ENCODE measurements at places on chromosomes 12 and 14. TPM values are rescaled to one million over a fixed set of nuclear protein-coding genes. Genes with fewer than 3 reads are reported as not detected.

DNA sequence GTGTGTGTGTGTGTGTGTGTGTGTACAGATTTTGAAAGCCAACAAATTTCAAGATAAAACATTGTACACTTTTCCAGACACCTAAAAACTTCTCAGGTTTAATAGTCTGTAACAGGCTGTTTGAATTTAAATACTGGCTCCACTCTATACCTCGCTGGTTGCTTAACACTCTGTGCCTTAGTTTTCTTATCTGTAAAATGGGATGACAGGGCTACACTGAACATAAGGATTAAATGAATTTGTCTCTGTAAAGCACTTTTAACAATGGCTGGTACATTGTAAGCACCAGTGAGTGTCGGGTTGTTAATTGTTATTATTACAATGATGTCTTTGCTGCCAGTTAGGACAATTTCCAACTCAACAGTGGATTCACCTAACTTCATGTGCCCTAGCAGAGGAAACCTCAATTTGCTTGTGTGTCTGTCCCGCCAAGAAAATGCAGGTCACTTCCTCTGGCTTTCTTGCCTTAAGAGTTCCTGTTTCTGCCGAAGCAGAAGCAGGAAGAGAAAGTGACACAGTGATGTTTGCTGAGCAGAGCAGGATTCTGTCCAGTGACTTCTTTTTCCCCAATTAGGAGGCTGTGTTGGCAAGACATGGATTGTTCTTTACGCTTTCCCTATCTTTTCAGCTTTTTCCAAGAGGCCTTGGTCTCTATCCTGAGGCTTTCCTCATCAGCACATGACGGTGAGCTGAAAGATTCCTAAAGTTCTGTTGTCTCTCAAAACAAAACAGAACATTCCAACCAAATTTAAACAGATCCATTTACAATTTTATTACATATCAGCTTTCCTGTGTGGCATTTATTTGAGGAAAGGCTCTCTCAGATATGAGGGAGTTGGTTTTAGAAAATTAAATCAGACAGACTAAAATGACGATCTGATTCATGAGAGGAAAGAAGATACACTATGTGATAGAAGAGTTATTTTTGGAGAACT is 154.1 kb upstream of the ATP2B1 start:
- no peak for DNase-seq

The PTPRR gene
- polyA plus RNA-seq = 1.2 TPM

DNA sequence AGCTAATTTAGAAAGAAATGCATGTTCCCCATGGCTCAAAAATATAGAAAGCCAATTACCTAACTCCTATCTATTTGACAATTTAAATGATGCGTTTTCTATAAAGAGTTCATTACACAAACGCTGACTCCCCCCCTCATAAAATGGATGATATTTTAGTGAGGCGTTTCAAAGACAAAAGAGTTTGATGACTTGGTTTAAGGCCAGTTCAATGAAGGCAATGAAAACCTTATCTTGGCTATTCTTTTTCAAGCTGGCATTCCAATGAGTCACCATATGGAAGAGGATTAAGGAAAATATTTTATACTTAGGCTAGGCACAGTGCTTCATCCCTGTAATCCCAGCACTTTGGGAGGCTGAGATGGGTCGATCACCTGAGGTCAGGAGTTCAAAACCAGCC is 62.7 kb downstream of the HMGA2 start:
- DNase-seq = no peak

The HOXC10 gene
- polyA plus RNA-seq = not detected

DNA sequence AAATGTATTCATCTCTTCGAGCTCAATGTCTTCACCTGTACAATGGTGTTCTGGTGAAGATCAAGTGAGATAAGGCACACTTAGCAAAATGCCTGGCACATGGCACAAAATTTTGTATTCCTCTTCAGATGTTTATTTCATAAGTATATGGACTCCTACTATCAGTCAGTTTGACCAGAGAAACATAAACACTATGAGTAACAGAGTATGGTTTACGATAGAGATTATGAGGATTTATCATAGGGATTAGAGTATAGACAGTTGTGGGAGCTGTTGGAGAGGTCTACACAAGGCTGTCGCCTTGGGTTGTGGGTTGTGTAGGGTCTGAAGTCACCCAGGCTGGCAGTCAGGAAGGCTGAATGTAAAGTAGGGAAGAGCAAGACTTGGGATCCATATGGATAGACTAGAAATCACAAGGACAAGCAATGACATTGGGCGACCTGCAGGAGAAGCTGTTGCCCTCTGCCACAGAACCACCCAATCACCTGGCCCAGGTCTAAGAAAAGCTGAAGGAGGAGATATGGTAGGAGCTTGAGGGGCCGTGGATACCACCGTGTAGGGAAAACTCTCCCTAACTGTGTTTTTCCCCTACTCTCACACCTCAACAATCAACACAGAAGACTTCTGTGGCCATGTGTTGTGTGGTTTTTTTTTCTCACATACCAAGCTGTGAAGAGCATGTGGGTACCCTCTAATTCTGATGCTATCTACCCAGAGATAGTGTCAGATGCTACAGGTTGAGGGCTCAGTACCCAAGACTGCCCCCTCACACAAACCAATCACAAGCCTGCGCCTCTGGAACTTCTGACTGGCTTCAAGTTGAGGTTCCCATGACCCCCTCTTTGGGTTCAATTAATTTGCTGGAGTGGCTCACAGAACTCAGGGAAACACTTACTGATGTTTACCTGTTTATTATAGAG is 27.2 kb upstream of the RESF1 start:
- no peak for DNase-seq

The WNT5B gene
- 30.4 TPM for polyA plus RNA-seq

DNA sequence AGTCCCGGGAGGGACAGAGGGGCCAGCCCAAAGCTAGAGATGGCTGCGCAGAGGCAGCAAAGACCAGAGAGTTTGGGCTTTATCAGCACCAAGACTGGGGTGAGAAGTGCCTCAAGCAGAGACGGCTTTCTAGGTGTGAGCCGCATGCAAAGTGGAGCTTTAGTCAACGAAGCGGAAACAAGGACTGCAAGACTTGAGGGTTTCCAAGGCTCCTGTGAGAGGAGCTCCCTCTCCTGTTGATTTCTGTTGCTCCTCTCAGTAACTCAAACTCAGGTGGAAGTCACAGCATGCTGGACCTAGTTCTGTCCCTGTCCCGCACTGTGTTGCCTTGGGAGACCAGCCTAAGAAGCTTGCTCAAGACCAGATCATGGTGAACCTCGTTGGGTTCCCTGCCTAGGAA is 327.8 kb downstream of the MED13L start:
- DNase-seq = no peak

GRCh38 chr12:76768576-76768975 is 4.7 kb downstream of the ZDHHC17 start:
- DNase-seq = no peak

Data from muscle of back (tissue), 13 donors.